A549 treated with RU486 at 1 μM for 4 hours (cell line): ENCODE measurements at places on chromosomes 16 and 17. TPM values are rescaled to one million over a fixed set of nuclear protein-coding genes. Genes with fewer than 3 reads are reported as not detected.

PITPNC1 gene
- 13.6 to 17.7 TPM (median 15.4 TPM) in 5 replicates for total RNA-seq

NME3 gene
- total RNA-seq: 30.6 to 59.4 TPM (median 55.1 TPM) in 5 replicates

TNFRSF17 gene
- not detected in 5 replicates for total RNA-seq

ADORA2B gene
- 10.9 to 17.7 TPM (median 15.5 TPM) in 5 replicates for total RNA-seq

NT5C3B gene
- 103 to 118 TPM (median 114 TPM) in 5 replicates for total RNA-seq

LPCAT2 gene
- total RNA-seq: 5.7 to 6.5 TPM (median 6.0 TPM) in 5 replicates

ASPHD1 gene
- total RNA-seq: 18.0 to 30.1 TPM (median 26.7 TPM) in 5 replicates

C16orf92 gene
- not detected in 5 replicates for total RNA-seq

MYH2 gene
- not detected in 5 replicates for total RNA-seq
